ENCODE measurements at places on chromosomes 3 and 15.

DNA sequence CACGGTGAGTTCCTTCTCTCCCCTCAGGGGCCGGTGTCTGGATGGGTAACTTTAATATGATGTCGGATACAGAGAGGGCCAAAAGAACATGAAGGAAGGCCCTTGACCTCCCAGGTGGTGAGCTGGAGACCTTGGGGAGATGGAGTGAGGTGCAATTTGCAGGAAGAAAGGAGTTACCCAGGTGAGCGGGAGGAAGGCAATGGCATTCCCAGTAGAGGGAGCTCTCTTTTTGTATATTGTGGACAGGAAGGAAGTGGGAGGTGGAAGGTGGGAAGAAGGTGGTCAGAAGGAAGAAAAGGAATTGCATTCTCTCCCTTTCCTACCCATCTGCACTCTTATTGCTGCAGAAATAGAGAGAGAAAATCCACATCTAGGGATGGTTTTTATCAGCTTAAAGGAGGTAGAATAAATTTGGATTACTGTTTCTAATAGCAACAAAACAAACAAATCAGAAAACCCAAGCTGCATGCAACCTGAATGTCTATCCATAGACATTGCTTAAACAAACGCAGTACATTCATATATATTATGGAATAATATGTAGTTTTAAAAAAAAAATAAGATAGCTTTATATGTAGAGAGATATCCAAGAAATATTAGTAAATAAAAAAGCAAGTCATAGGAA, 169.0 kb upstream of the TSC22D2 start:
- DNase-seq: no peak

- no peak for DNase-seq
These were observed 828.2 kb upstream of the CFAP20DC start for GRCh38 chr3:59878038-59878427.

DNA sequence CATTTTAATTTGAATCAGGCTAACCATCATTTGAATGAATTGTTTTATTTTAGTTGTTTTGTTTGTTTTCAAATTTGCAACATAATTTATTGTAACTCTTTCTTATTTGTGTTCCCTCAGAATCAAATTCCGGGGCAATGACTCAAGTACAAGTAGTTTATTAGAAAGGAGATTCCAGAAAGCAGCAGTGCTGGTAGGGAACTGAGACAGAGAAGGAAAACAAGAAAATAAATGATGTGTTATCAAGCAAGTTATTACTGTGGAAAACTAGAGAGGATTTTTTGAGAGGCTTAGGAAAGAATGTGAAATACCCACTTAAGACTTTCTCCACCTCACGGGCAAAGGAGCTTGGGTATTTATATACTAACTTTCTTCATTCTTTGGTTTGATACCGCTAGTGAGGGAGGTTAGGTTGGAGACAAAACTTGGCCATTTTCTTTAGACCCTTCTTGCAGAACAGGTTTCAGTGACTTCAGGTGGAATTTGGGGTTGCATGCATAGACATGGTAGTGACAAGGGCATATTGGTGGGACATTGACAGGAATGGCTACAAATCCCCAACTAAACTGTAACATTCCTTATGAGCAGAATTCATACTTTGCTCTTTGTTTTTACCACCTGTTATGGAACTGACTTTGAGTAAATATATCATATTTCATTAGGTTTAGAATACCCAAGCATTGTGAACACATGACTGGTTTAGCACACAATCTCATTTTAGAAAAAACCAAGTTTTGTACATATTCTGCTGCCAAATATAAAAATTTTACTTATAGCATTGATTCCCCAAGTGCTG, 254.3 kb downstream of the ZBBX start:
- DNase-seq: no peak

DNA sequence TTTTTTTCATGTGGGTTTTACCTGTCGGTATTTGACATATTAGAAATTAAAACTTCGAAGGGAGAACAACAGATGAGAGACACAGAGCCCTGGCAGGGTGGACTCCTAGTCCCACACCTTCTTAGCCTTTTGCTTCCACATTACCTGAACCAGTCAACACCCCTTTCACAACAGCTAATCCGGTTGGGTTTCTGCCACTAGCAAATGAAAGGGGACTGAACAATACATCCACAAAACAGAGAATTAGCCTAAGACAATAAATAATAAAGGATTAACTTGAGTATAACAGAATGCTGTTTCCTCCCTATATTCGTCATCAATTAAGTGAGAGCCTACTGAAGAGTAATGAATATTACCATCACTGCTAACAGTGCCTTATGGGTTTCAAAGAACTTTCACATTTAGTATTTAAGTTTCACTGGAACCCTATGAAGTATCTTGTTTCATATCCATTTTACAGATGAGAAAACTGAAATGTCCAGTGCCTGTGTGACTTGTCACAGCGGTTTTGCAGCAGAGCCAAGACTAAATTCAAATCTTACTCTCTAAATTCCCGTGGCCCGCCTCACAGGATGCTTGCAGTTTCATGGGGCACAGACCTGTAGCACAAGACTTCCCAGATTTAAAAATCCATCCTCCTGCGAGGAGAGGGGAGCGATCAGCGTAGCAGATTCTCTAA, 1.0 kb upstream of the RAB8B start:
- no peak for DNase-seq

DNA sequence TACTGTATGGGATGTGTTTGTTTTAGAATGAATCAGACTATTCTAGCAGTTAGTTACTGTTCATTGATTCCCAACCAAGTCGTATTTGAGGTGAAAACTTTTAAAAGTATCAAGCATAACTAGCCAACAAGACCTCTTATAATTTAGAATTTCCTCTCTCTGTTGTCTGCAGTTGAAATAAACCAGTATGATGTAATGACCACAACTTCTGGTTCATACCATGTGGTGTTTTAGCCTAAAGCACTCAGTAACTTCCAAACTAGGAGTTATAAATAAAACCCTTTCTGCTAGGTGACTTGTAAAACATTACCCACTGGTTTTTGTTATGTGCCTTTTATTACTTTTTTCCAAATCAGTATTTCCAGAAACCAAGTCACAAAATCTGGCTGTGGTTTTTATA, 19.8 kb upstream of the P2RY12 start:
- DNase-seq: no peak

DNA sequence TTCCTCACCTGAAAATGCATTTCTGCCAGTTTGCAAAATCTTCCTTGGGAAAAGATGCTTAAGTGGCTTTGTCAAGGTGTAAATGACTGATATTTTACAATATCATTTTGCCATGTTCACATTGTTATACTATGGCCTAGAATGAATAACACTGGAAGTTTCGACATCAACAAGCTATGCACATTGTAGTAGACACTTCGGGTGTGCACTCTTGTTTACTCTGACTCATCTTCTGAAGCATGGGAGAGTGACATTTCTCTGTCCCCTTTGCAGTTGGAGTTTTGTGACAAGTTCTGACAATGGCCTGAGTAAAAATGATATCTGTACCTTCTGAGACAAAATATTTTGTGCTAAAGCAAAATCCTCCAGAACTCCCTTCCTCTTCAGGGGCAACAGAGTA, 567.0 kb upstream of the RGMA start:
- DNase-seq: no peak

- no peak for DNase-seq
These were observed 352.0 kb downstream of the LPP start for GRCh38 chr3:188505911-188506310.

DNA sequence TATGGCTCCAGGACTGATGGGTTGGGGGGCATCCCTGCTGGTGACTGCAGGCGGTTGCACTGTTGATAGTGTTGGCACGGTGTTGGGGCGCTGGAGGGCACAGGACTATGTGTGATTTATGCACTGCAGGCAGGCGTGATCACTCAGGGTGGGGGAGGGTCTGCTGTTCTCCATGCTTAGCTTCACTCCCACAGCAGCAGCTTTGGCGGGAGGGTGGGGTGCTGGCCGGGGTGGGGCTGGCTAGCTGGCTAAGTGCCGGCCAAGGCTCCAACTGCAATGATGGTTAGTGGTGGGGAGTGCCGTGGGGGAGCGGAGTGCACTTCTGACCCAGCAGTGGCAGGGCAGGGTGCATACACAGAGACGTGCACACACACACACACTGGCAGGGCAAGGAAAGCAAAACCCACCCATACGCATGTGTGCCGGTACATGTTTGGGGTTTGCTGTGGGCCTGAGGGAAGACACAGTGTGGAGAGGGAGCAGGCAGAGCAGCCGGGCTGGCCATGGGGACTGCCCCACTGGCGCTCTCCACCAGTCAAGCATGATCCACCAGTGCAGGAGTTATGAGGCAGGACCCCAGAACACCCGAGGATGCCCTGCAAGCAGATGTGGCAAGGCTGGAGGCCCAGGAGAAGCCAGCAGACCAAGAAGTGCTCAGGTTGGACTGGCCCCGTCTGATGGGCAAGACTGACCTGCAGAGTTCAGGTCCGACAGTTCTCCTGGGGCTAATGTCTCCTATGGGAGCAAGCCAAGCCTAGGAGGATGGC, 16.5 kb upstream of the FGF7 start:
- no peak for DNase-seq

DNA sequence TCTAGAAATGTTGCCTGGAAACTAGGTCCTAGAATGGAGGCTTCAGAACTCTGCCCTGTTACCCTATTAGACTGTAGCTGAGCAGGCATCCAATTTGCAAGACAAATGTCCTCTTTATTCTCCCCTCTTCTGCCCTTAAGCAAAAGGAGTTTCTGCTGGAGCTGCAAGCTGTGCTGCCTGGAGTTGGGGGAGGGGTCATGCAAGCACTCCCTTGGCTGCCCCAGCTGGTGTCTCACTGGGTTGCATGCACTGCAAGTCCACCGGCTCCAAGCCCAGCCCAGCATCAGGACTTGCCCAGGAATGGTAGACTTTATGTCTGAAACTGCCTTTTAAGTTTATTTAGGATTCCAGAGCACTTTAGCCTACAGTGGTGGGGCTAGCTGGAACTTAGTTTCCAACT, 15.7 kb upstream of the RBP2 start:
- no peak for DNase-seq

DNA sequence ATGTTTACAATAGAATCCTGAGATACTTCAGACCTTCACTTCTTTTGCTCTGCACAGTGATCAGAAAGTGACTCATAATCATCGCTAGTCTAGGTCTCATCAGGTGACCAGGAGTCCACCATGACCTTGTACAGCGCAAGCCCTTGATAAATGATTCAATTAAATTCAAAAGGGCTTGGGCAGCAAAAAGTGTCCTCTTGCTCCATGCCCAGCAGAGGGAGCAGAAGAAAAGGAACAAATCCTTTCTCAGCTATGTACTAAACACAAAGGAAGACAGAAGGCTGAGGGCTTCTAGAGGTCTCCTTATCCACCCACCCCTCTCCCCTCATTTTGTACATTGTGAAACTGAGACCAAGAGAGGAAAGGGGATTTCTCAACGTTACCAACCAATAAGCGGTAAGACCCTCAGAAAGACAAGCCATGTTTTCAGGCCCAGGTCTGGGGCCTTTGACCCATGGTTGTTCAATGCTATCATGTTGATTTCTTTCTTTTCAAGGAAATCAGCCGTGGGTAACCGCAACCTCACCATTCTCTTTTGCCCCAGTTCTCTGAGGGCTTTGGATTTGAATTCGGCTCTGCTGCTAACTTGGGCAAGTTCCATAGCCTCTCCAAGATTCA, 74.8 kb downstream of the AQP9 start:
- no peak for DNase-seq

- DNase-seq: no peak
These were observed 91.5 kb downstream of the ITPR1 start for GRCh38 chr3:4584456-4585249.

DNA sequence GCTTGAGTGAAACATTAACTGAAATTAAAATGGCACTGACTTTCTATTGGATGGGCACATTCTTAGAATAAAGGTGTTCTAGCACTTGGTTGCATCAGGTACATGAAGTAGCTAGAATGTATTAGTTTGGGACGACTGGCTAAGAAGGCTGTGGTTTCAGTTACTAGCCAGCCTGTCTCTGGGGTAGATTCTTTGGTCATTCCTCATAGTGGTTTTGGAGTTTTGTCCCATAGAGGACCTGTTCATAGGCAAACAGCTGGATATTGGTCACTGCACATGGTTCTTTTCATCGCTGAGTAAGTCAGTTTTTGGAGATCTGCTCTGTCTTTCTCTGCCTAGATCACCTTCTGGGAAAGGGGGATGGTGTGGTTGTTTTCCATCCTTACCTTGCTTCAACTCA, 55.3 kb downstream of the ADAMTSL3 start:
- no peak for DNase-seq

DNA sequence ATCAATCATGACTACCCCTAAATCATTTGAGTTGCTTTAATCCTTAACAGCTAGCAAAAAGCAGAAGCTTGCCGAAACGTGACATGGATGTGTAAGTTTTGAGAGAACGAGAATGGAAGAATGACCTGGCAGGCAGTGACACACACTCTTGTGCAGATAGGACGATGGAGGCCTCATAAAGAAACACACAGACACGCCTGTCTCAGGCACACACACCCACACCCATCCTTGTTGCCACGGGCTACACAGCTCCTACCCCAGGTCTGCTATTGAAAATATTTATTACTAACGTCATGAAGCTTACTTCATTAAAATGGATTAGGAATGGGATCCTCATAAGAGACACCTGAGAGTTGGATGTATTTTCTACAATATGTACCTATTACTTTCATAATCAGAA, 8.5 kb downstream of the MYO5C start:
- DNase-seq: no peak

- DNase-seq: no peak
These were observed 4.1 kb upstream of the ACTC1 start for GRCh38 chr15:34799149-34800101.

- no peak for DNase-seq
These were observed 86.2 kb downstream of the CMSS1 start for GRCh38 chr3:99903869-99904268.

GRCh38 chr3:141093971-141094684, 43.0 kb downstream of the SPSB4 start:
- no peak for DNase-seq

- no peak for DNase-seq
These were observed 180.1 kb upstream of the PRICKLE2 start for GRCh38 chr3:64405211-64405835.

DNA sequence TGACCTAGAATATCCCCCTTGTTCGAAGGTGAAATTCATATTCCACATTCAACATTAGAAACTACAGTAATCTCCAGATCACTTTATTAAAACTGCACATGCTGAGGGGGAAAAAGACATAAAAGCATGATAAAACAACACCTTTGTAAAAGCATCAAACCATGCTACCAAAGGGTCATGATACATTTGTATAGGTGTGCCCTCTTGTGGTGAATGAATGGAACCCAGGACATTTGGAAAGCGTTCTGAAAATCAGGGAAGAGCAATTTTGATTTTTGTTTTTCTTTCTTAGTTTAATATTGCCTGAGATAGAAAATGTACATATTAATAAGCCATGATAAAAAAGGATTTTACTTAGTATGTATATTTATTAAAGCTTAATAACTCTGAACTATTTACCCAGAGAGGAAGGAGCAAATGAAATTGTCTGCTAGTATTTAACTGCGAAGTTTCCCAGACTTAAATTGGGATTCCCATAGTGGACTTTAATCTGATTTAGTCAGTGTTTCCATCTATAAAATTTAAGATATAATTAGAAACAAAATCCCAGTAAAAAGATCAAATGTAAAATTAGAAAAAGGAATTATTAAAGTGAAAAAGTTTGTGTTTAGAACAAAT, 105.8 kb upstream of the ARL6 start:
- no peak for DNase-seq

GRCh38 chr3:70857916-70858315, 545.5 kb upstream of the MDFIC2 start:
- no peak for DNase-seq

Data from activated T-helper 2 cell treated with anti-CD3 and anti-CD28 coated beads, Interferon-gamma antibody, Interleukin-2, Interleukin-4, amounts not matched to agents 10 μg/mL and 5 μg/mL and 100 μg/mL, durations not matched to agents 14 hours and 24 hours and 36 hours (primary cell).